Effector memory CD4-positive, alpha-beta T cell (primary cell): ENCODE measurements at places on chromosomes 1 and 21.

GRCh38 chr1:234989479-234990327 is 138.9 kb downstream of the TOMM20 start:
- no peak for DNase-seq

- DNase-seq = no peak
These were observed 4.8 kb downstream of the SIM2 start for GRCh38 chr21:36703626-36704280.

DNA sequence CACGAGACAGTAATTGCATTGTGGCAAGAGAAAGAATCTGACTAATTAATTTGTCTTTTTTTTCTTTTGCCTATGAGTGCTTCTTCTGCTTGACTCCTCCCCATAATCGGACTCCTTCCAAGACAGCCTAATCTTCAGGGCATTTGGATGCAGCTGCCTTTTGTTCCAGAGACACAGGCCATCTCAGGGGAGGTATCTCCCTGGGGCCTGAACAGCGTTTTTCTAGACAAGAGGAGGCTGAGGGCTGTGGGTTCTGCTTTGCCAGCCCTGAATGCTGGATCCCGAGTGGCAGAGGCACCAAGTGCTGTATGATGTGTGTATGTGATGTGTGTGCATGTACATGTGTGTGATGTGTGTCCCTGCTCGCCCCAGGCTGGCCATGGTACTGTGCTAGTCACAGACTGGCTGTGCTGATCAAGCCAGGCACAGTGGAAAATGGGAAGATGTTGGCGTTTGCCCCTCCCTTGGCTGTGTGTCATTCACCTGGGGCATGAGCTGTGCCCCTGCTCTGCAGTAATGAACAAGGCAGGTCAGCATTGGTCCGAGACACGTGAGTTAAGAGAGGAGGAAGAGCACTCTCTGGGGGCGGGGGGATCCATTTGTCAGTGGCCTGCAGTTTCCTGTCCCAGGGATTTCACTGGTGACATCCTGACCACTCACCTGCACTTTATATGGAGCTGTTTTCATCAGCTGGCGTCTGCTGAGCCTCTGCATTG is 77.2 kb downstream of the ADARB1 start:
- DNase-seq = no peak

- no peak for DNase-seq
These were observed 19.0 kb downstream of the DAB1 start for GRCh38 chr1:57404884-57405283.

GRCh38 chr1:195761104-195761503 is 847.1 kb downstream of the KCNT2 start:
- no peak for DNase-seq

DNA sequence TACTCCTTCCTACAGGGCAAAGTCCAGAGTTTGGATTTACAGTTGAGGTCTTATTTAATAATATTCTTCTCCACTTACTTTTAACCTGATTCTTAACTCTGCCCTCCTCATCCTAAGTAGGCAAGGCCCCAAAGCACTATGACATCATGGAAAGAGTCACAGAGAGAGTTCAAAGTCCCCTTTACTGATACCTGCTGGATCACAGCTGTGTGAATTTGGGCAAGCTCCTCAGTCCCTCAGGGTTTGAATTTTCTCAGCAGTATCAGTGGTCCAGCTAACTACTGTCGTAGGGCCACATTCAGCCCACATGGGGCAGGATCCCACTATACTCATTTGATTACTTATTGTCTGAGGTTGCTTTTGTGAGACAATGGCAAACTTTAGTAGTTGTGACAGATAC is 16.0 kb downstream of the TYW3 start:
- no peak for DNase-seq

DNA sequence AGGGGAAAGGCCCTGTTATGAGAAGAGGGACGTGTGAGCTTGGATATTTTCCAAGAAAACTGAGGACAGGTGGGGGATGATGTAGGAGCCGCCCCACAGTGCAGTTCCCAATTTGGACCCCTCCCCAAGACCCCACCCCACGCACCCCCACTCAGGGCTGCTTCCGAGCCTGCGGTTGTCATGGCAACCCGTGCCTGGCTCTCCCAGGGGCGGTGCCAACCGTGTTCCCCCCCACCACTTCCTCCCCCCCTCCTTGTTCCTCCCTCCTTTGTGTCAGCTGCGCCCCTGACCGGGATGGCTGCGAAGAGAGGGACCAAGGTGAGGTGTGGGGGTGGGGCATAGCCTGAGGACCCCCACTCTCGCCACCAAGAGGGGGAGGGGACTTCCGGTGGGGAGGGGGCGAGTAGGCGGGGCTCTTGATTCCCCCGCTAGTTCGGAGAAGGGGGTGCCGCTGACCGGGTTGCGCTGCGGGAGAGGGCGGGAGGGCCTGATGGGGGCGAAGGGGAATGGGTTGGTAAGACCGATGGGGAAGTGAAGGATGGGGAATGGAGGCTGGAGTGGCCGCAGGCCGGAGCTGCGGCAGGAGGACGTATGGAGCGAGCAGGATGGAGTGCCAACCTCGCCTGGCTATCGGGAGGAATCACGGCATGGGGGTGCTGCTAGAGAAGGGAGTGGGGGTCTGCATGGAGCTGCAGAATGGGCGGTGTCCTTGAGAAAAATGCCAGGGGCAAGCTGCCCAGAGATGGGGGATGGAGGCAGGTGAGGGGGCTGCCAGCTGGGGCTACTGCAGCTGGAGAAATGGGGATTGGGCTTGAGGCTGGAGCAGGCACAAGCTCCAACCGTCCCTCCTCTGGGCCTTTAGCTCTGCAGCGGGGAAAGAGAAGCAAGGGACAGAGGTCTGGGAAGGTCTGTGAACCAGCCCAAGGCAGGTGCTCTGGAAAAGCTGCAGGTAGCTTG is 953 bp downstream of the TRIM46 start:
- DNase-seq = no peak

GRCh38 chr1:181317261-181317930 is 165.9 kb upstream of the CACNA1E start:
- no peak for DNase-seq

GRCh38 chr1:68141071-68142021 is 90.9 kb upstream of the DIRAS3 start:
- DNase-seq = no peak

DNA sequence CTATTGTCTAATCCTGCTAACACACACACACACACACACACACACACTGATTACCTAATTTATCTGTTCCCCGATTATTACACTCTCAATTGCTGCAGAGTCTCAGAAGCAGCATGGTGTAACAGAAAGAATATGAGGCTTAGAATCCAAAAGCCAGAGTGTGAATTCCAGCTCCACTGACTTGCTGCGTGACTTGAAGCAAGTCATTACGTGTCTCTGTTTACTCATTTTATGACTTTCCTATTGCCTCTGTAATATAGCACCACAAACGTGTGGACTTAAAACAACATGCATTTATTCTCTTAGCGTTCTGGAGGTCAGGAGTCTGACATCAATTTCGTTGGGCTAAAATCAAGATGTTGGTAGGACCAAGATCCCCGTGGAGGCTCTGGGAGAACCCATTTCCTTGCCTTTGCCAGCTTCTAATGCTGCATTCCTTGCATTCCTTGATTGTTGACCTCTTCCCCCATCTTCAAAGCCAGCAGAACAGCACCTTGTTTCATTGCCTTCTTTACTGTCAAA is 55.9 kb upstream of the ATP5PO start:
- DNase-seq = no peak

DNA sequence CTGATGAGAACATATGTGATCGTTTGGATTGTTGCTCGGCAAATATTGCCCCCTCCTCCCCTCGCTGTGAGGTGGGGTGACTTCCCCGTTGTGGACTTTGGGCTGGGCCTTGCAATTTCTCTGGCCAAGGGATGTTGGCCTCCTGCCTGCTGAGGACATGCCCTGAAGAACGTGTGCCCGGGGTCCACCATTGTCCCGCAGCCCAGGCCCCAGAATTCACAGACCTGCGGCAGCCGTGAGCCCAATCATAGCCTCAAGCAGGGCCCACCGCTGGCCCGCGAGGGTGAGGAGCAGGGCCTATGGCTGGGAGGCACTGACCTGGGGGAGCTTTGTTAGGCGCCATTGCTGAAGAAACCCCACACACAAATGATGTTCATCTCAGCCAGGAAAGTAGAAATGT is 58.3 kb upstream of the ACTRT2 start:
- DNase-seq = no peak

DNA sequence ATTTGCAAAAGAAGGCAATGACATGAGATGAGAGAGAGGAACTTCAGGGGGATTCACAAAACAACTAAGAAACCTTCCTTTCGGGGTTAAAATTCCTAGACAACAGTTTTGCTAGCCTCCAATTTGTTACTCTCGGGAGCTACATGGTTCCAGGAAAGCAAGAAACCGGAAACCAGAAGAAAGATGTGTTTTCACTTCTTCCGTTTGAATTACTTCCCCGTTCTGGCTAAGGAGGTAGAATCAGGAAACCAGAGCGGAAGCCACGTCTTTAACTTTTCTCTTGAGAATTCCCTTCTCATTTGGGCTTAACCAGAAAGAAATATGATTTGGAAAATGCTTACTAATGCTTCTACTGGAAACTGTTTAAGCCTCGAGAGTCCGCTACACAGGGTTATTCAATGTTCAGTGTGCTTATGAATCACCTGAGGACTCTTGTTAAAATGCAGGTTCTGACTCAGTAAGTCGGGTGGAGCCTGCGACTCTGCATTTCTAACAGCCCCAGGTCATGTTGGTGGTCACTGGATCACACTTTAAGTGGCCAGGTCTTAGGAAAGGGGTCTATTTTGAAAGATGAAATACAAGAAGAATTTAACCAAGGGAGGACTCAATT is 43.5 kb upstream of the MCOLN3 start:
- DNase-seq = no peak

DNA sequence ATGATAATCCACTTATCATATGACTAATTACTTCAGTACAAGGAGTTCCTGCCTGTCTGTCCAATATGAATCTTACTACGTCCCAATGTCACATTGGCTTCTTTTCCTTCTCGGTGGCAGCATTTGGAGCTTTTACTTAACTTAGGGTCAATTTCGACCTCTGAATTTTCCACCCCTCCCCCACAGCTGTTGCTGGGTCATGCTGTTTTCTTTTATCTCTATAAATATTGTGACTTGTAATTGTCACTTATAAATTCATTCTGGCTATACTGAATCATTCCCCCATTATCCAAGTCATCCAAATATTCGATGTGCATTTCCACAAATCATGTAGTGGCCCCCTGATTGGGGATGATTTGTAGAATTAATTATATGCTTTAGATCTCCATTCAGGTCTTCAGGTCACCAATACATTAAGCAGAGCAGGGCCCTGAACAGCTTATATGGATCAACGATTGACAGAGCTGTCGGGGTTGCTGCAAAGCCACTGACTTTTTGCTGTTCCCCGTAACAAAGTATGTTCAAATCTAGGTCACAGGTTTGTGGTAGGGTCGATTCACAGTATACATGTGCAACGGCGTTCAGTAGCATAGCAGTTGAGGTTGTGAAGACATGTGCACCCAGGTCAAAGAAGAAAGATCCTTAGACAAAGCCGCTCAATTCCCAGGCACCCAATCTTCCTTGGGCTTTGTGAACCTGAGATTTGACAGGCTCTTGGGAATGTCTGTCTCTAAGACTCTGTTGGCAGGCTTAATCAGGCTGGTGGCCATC is 18.3 kb upstream of the RNU1-4 start:
- DNase-seq = no peak

DNA sequence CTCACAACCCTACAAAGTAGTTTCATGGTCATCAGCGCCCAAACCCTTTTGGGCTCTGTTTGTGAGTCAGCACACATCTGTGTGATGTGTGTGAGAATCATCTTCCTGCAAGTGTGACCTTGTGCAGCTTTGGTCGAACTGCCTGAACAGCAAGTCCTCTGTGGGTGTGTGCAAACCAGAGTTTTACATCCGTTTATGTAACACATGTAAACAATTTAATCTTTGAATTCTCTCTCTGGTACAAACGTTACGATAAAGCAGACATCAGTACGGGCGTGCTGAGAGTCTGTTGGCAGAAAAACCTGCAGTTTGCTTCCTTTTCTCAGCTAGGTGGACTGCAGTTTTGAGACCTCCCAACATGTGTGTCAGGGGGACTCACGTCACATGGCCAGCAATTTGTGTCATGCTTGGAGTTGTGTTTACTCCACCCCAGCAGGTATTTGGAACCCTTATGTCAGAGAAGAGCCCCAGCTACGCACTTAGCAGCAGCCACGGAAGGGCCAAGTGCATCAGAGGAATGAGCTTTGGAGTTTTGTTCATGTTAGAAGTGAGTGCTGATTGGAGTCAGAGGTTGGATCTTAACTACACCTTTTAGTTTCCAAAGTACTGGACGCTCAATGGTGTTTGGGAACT is 230.8 kb downstream of the PAPPA2 start:
- no peak for DNase-seq

- no peak for DNase-seq
These were observed 1.0 kb downstream of the ROR1 start for GRCh38 chr1:63774617-63775417.

DNA sequence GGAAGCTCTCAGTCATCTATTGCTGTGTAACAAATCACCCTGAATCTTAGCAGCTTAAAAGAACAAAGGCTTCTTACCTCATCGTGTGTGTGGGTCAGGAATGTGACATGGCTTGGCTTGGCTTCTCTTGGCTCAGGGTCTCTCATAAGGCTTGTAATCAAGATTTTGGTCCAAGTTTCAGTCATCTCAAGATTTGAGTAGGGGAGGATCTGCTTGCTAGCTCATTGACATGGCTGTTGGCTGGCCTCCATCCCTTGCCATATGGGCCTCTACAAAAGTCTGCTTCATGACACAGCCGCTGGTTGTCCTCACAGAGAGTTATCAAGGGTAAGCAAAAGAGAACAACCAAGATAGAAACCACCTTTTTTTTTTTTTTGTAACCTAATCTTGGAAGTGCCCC is 207.7 kb downstream of the PTPRC start:
- no peak for DNase-seq

- DNase-seq = no peak
These were observed 135.8 kb upstream of the B3GALT2 start for GRCh38 chr1:193322211-193322610.

GRCh38 chr1:46830665-46831322 is 31.9 kb downstream of the CYP4B1 start:
- DNase-seq = no peak

DNA sequence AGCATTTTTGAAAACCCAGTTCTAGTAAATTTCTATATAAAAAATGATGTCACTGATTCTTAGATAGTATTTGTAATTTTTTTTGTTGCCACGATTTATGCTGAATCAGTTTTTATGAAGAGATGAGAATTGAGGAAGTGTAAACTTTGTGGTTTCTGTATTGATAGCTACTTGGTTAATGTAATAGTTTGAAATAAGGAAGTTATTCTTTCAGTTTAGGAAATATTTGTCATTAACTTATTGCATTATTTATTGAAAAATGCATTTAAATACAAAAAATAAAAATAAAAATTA is 97.8 kb downstream of the ZFYVE9 start:
- no peak for DNase-seq

DNA sequence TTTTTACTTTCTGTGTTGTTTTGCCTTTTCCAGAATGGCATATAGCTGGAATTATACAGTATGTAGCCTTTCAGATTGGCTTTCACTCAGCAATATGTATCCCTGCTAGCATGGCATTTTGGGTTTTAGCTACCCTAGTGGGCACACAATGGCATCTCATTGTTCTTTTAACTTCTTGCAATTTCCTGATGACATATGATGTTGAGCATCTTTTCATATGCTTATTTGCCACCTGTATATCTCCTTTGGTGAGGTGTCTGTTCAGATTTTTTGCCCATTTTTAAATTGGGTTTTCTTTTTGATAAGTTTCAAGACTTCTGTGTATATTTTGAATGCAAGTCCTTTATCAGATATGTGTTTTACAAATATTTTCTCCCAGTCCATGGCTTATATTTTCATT is 14.0 kb downstream of the TSEN15 start:
- no peak for DNase-seq
